Fibroblast of skin of back (primary cell): ENCODE measurements at places on chromosomes 2 and 18.

DNA sequence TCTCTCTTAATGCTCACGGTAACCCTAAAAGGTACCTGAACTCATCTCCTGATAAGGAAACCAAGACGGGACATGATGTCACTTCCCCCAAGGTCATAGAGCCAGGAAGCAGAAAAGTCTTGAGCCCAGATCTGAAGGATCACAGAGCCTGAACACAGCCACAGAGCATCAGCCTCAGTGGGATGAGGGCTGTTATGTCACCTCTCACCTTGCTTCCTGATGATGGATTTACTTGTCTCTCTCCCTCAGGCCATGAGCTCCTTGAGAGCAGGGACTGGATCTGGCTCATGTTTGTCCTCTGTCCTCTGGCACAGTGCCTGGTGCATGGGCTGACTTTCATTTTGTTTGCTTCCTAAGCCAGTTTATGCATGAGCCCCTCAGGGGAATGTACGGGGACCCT, 54.2 kb downstream of the SERTAD2 start:
- DNase-seq, result no peak

DNA sequence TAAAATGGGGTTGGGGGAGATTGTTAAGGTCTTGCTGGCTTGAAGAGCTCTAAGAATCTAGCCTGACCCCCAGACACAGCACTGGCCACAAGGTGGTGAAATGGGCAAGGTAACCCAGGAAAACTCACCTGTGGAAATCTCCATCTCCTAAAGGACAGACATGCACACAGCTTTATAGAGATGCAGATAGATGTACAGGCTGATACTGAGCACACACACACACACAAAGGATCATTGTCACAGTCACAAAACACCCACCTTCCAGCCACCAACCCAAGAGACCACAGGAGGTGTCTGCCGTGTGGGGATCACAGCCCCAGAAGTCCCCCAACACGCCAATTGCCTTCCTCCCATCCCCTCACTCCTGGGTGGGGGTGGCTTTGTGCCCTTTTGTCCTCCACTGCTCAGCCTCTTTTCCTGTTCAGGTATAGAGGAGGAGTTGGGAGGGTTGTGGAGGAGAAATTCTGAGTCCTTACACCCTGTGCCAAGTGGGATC, 3.2 kb upstream of the CYP26B1 start:
- no peak for DNase-seq

- no peak for DNase-seq
Measured at GRCh38 chr2:215863687-215864086, 149.7 kb downstream of the MREG start.

DNA sequence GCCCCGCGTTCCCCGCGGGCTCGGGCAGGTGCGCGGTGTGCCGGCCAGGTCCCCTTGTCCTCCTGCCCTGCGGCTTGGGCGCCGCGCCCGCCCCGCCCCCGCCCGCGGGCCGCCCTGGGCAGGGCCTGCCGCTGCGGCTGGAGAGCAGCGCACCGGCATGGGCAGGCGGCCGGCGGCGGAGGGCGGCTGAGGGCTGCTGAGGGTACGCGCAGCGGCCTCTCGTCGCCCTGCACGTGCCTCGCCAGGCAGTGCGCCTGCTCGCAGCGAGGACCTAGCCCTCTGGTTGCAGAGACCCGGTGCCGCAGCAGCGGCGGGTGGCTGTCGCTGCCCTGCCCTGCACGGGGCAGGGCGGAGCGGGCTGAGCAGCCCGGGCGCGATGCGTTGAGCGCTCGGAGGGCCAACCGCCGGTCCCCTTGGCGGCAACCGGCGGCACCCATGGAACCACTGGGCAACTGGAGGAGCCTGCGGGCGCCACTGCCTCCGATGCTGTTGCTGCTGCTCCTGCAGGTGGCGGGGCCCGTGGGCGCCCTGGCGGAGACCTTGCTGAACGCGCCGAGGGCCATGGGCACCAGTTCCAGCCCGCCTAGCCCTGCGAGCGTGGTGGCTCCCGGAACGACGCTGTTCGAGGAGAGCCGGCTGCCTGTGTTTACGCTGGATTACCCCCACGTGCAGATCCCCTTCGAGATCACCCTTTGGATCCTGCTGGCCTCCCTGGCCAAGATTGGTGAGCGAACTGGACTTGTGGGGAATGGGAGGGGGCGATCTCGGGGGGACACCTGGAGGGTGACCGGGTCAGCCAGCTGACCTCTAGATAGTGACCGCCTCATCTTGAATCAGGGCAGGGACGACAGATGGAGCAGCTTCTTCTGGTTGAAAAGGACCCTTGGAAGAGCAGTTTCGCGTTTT, at the start of gene SLC9A2:
Gene SLC9A2, plus strand, starts transcription at position 140 of the 906 bp plus-strand sequence. Its CDS starts 296 bp downstream, at position 436.
- DNase-seq, result peak; percentile 5

- DNase-seq, result peak; percentile 81
Measured at GRCh38 chr18:74745633-74746403, 148.1 kb downstream of the ZNF407 start.

- DNase-seq, result no peak
Measured at GRCh38 chr2:8611700-8612099, 70.2 kb upstream of the ID2 start.

DNA sequence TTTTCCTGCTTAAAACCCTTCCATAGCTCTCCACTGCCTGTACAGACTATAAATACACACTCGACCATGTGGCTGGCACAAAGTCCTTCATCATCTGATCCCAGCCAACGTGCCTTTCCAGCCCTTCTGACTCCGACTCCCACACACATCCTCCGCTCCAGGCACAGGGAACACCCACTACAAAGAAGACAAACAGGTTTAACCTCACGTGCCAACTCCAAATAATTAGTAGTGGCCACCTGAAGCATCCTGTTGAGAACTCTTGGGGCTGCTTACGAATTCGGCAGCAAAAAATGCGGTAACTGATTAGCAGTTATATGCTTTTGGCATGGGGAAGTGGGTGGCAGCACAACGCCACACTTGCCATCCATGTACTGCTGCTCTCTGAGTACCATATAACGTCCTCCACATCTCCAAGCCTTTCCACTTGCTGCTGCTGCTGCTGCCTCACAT, 12.1 kb downstream of the SPIRE1 start:
- DNase-seq, result peak; percentile 12

DNA sequence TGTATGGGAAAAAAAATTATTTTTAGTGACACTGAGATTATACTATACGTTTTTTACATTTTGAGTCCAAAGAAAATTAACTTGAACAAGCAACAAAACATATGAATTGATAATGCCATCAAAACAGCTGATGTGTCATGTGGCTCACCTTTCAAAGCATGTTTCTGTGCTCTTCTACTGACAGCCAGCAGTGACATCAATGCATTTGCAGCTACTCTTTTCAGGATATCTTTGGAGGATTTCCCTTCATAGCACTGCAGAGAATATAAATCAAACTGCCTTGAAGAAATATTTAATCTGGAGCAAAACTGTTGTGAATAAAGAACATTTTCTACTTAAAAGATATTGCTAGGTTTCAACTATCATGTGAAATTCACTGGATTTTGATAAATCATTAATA, 83.1 kb upstream of the CD226 start:
- no peak for DNase-seq

DNA sequence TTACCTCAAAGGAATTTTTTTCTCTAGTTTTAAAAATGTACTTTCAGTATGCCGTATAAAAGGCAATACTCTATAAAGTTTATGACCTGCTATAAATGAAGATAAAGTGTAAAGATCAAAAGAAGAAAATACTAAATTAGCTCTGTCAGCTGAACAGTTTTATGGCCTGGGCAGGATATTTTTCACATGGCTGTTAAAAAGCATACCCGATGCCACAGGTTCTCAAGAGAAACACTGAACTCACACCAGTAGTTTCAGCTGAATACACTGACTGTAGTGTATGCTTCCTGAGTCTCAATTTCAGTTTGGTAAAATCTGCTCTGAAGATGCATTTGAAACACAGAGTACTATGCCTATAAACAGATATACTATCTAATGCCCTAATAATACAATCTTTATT, 126.0 kb downstream of the PIGN start:
- DNase-seq, result no peak

- DNase-seq, result no peak
Measured at GRCh38 chr2:12141618-12142258, 395.3 kb downstream of the LPIN1 start.

DNA sequence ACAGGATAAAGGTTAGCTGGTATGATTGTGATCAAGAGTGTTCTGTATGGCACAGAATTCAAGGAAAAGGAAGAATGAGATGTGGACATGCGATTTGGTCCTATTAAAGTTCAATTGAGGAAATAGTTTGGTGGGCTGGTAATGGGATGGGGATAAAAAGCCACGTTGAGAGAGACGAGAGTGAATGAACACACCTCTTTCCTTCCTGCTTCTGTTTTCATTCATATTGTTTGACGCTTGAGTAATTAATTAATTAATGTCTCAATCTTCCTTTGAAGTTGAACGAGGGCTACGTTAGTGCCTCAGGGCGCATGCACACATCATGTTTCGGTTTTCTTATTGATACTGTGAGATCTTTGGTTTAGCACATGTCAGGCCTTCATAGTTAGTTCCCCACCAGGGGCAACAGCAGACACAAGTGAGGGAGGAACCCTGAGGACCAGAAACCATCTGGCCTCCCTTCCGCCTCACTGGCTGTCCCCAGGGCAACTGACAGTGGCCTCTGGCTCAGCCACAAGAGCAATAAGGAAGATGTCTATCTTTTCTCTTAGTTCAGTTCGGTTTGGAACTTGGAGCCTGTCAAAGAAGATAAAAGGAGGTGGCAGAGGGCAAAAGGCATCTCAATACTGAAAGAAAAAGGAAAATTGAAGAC, 116.0 kb downstream of the LIPG start:
- no peak for DNase-seq

GRCh38 chr18:21599585-21600525, 649 bp downstream of the ESCO1 start:
- peak; percentile 13 for DNase-seq

- DNase-seq, result no peak
Measured at GRCh38 chr2:192327576-192327975, 132.8 kb upstream of the TMEFF2 start.

- DNase-seq, result peak; percentile 80
Measured at GRCh38 chr18:12159446-12159845, 65.8 kb downstream of the ANKRD62 start.

- DNase-seq, result no peak
Measured at GRCh38 chr2:190052307-190052706, 10.2 kb downstream of the MSTN start.

DNA sequence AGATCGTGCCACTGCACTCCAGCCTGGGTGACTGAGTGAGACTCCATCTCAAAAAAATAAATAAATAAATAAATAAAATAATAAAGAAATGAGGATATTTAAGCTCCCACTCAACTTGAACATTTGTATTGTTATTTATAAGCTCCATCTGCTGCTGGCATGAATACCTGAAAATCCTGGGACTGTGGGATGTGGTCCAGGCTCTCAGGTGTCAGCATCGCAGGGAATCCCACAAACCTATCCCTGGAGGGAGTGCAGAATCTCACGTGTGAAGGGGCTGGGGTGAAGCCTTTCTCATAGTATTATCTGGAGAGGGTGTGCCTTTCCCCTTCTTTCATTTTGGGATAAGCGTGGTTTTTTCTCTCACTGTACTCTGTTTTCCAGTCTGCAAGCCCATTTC, 47.4 kb upstream of the POLE4 start:
- DNase-seq, result no peak

GRCh38 chr2:18381386-18381785, 179.1 kb downstream of the RDH14 start:
- DNase-seq, result peak; percentile 36

DNA sequence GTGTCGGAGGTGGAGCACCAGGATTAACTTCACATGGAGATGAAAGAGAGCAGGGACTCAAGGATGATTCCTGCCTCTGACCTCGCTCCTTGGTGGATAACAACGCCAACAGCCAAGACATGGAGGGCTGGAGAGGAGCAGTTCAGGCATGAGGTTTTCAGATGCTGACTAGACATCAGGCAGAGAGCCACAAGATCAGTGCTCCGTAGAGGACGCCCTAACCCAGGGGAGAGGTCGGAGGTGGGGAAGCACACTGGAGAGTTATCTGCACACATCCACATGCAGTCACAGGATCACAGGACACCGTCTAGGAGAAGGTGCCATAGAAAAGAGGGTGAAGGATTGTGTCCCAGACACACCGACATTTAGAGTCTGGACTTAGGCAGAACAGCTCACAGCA, 344.3 kb downstream of the EIPR1 start:
- DNase-seq, result no peak

DNA sequence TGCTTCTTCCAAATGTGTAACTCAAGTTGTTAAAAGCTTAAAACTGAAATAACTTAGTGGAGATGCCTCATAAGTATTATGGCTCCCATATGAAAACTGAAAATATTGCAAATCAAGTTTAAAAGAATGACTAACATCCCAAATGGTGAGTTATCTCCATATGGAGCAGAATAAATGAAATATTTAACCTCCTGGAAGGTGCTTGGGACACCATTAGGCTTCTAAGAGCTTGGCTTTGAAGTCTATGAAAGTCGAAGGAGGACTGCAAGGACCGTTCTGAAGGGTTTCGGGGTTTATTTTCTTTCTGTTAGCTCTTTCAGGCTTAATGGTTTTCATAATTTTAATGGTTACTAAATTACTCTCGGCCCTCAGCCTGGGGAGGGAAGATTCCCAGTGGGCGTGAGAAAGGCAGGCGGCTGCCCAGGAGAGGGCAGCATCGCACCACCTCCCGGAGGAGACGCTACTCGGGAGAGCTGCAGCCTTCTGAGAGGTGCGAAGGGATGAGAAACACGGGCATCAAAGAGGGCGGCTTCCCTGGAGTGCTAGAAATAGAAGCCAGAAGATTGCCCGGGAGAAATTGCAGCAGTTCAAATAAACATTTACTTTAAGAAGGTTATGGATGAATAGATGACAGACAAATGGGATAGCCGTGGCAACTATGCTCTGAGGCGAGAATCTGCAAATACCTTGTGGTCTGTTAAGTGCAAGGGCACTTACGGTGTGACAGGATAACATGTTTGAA, 43.1 kb downstream of the MAP3K19 start:
- peak; percentile 61 for DNase-seq
